ENCODE measurements at places on chromosomes 12 and 14.

DNA sequence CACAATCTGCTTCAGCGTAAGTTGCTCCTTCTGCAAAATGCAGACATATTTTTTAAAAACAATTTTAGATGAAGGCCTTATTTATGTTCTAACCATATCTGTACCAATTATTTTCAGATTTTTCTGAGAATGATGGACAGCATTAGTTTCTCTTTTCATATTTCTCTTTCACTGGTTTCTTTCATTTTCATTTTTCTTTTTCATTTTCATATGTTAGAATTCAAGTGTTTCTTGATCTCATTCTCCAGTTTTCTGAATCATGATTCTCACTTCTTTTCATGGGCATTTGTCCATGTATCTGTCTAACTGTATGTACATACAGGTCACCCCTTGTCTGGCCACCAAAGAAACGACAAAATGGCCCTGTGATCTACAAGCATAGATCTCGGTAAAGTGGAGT is 346.6 kb downstream of the NAV3 start:
- no peak for DNase-seq

DNA sequence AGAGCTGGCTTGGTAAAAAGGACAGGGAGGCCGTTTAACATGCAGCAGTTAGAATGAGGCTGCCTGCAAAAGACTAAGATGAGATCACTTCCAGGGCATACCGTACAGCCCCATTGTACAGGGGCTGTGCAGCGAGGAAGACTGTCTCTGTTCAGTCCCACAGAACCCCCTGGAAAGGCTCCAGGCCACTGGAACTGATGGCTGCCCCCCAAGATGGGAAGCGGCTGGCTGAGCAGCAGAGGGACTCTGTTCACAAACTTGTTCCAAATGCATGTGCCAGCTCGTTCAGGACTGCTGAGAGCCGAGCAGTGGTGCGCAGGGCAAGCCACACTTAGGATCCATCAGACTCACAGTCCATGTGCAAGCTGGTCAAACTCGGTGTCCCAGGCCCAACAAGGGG is 82.9 kb downstream of the CHGA start:
- no peak for DNase-seq

DNA sequence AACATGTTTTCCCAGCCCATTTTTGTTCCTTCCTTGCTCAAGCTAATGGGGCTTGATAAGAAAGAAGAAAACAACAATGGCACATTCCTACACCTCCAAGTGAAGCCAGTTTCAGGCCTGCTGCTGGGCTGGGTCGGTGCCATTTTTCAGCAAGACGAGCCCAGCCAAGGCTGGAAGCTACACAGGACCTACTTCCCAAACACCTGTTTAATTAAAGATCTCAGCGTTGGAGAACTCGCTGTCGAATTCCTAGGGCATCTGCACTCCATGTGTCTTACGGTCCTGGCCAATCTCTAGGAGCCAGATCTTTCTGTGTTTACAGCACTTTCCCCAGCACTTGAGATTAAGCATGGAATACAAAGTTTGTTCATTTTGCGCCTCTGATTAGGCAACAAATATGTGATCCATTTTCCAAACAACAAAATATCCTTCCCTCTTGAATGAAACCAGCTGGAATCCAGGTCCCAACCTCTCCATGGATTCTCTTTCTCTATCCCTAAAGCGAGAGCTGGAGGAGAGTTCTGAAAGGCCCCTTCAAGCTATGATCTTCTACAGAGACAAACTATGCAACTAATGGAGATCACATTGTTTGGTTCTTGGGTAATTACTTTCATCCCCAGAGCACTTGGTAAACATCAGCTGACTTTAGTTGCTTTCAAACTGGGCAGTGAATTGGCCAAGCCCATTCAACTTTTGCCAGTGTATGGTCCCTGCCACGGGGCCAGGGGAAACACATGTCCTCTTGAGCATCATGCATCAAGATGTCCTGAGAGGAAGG is 34.3 kb upstream of the TC2N start:
- no peak for DNase-seq

DNA sequence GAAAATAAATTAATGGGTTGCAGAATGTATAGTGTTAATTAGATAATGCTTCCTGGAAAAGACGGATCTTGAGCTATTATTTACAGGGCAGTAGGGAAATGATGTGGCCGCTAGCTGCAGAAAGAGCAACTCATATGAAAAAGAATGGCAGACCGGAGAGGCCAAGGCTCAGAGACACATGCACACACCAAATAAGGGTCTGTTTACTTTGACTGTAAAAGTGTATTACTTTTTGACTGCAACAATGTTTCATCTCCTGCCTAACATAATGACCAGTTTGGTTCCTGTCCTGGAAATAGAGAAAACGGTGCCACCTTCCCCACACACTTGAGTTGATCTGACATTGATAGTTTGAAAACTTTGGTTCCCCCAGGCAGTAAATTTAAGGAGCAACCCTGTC is 290.9 kb downstream of the CACNA1C start:
- DNase-seq, result no peak

- no peak for DNase-seq
These were observed 84.9 kb upstream of the TRAF3 start for GRCh38 chr14:102692334-102692733.

- no peak for DNase-seq
These were observed 86.5 kb upstream of the RIN3 start for GRCh38 chr14:92427096-92427495.

DNA sequence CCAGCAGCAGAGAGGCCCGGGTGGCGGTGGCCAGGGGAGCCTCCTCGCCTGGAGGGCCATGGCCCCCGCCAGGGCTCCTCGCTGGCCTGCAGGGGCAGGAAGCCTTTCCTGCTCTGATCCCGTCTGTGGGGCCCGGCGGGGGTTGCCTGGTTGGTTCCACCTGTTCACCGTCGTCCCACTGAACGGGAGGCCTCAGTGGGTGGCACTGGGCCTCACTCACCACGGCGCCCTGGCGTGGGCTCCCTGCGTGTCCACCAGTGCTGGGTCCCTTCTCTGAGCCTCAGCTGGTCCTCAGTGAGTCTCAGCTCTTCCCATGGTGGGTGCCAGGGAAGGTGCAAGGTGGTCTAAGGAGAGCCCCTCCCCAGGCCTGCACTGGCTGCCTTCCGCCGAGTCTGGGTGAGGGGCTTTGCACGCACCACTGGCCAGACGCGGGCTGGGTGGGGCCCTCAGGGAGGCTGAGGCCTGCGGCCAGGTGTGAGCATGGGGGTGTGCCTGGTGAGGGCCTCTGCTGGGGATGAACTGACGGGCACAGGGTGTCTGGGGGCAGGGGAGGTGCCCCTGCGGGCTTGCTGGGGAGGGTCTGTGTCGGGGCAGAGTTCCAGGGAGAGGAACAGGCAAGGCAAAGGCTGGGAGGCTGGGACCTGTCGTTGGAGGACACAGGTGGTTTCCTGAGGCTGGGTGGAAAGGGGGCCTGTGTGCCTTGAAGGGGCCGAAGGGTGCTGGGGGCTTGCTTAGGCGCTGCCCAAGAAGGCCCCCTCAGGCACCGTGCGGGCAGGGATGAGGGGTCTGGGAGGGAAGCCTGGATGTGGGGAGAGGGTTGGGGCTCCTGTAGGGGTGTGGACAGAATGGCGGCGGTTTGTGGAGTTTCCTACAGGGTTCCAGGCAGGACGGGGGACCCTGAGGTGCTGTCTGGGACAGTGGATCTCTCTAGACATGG is 339.8 kb downstream of the TMEM121 start:
- no peak for DNase-seq

DNA sequence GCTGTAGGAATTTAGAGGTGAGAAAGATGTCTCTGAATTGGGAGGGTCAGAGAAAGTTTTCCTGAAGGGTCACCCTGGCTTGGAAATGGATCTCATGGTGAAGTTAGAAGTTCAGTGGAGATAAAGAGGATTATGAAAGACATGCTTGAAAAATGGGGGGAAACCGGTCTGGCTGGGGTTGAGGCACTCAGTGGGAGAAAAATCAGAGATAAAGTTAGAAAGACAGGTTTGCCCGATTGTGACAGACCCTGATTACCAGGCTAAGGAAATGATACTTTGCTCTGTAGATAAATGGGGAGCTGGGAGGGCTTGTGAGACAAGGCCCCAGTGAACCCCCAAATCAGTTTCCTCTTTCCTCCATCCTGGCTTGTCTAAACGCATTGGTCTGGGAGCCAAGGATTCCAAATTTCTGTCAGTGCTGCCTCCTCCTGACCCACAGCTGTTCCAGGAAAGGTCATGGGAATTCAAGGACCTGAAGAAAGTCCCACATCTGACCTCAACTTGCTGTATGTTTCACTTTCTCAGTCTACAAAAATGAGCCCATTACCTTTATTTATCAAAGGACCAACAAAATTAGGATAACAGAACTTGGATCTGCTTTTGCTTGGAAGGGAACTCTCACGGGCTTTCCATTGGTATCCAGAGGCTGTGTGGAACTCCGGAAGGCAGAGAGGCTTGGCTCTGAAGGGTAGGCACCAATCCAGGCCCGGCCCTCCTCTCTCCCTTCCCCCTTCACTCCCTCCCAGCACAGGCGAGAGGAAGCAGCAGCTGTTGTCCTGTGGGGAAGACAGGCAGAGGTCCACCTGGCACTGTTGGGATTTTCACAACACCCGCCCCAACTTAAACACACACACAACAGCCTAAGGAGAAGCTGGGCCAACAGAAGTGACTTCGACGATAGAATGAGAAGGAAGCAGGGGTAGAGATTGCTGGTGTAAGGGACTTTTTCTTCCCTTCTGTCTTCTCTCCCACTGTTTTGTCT is 3.4 kb upstream of the RNASE7 start:
- DNase-seq, result no peak

DNA sequence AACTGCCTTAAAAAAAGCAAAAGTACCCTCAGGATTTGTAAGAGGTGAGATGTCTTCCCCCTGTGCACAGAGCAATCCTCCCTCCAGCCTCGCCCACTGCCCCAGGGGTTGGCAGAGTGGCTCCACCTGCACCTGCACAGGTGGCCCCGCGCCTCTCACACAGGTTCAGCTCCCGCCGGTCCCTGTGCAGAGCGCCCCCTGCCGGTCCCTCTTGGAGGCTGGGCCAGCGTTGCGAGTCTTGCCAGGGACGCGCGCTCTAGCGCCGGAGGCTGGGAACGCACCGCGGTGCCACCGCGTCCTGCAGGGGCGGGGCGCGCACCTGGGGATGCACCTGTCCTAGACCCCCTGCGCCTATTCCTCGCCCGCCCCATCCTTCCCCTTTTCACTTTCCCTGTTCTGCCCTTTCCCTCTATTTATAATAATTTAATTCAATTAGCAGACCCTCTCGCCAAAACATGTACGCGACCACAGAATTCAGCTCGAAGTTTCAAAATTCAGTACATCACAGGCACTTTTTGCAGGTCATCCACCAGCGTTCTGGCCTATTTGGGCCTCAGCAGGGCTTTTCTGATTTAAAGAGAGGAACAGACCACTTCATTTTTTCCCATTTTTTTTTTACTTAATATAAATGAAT is 618.6 kb downstream of the AACS start:
- DNase-seq, result peak; percentile 2

- no peak for DNase-seq
These were observed 15.1 kb downstream of the TUNAR start for GRCh38 chr14:95891742-95892141.

- DNase-seq, result no peak
These were observed 77.6 kb upstream of the PRKD1 start for GRCh38 chr14:30005114-30005808.

DNA sequence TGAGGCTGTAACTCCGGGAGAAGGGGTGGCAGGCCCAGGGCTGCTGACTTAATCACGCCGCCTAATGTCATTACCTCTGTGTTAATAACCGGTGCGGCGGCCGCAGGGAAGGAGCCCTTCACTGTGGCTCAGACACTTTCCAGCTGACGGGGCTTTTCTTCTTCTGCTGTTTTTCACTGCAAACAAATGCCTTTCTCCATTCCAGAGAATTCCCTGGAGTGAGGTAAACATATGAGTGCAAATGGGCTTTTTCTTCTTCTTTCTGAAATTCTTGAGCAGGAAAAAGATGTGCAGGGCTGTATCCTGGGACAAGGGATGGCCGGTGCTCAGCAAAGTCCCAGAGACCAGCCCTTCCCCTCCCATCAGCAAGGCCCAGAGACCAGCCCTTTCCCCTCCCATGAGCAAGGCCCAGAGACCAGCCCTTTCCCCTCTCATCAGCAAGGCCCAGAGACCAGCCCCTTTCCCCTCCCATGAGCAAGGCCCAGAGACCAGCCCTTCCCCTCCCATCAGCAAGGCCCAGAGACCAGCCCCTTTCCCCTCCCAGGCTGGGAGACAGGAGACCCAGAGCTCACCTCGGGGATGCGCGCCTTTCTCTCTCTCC is 33.4 kb upstream of the FAM181A start:
- no peak for DNase-seq

DNA sequence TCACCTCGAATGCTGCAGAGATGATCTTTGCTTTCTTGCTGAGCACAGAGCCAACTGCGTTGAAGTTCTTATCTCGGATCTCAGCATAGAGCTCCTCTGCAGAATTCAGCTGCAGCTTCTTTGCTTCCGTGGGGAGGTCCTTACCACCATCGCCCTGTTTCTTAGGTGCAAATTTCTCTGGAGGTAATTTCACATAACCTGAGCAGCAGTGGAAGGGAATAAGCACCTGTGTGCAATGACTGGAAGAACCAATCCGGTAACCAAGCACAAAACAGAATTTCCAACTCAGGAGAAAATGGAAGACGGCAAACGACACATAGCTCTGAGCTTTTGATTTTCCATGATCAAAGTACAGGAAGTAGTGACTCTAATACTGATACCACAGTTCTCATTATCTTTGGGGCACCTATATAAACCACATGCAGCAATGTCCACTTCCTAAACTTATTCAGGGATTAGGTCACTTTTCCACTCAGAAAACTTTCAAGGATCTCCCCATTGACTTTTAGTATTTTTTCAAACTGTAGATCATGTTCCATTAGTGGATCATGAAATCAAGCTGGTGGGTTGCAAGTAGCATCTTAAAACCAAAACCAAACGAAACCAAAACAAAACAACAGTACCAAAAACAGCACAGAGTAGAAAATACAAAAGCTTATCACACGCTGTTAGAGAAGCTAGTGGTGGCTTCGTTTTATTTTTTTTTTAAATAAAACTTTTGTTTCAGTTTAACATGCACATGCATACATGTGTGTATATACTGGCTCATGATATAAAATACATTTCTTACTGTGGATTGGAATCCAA is 18.9 kb upstream of the DIABLO start:
- no peak for DNase-seq

DNA sequence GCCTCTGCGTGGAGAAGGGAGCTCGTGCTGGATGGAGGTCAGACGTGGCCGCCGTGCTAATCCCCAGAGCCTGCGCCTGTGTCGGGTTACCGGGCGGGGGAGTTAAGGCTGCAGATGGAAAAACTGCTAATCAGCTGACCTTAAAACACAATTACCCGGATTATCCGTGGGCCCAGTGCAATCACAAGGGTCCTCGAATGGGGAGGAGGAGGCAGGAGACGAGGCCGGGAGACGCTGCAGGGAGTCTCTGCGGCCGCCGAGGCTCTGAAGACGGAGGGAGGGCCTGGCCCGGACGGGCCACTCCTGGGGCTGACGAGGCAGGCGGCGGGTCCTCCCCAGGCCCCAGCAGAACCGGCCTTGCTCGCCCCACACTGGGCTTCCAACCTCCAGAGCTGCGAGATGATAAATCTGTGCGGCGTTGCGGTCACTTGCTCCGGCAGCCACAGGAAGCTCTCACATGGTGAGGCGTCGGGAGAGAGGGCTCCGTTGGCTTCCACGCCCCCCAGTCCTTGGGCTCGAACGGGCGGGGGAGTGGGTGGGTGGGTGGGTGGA is 32.9 kb upstream of the FBRSL1 start:
- no peak for DNase-seq

GRCh38 chr12:123075646-123076171 is 75.2 kb downstream of the PITPNM2 start:
- DNase-seq, result peak; percentile 63

GRCh38 chr12:30862486-30862885 is 64.1 kb upstream of the TSPAN11 start:
- no peak for DNase-seq

GRCh38 chr14:104134061-104134965 is 4.1 kb upstream of the KIF26A start:
- no peak for DNase-seq

Measured in stimulated activated CD8-positive, alpha-beta memory T cell treated with anti-CD3 and anti-CD28 coated beads, Interleukin-4, amount 100 ng/mL, for 24 hours (primary cell).